ENCODE measurements at places on chromosomes 1 and 21. TPM values are rescaled to one million over a fixed set of nuclear protein-coding genes. Genes with fewer than 3 reads are reported as not detected.

Gene HPCAL4
- total RNA-seq = 1.9 TPM

Gene CD1C
- total RNA-seq = not detected

Gene FRRS1
- total RNA-seq = 11.9 TPM

Gene KIF17
- total RNA-seq = 0.43 TPM

Gene VHLL
- total RNA-seq = not detected

Gene PPFIA4
- 2.1 TPM for total RNA-seq

Gene TMEM200B
- total RNA-seq = 21.2 TPM

Gene CAPN9
- total RNA-seq = not detected

Gene SH3D21
- 1.9 TPM for total RNA-seq

Gene PARP1
- 218 TPM for total RNA-seq

Gene SPRR5
- total RNA-seq = not detected

Gene ALG14
- total RNA-seq = 2.5 TPM

Gene MGST3
- total RNA-seq = 86.1 TPM

Gene SERPINC1
- total RNA-seq = not detected

Gene APCS
- total RNA-seq = not detected

Gene STYXL2
- 0.68 TPM for total RNA-seq

Gene DAB1
- total RNA-seq = not detected

Gene MEX3A
- total RNA-seq = 21.0 TPM

Gene REN
- total RNA-seq = not detected

Gene LRRN2
- 0.12 TPM for total RNA-seq

Gene ERICH3
- total RNA-seq = not detected
